ENCODE measurements at places on chromosomes 1 and 21. TPM values are rescaled to one million over a fixed set of nuclear protein-coding genes. Genes with fewer than 3 reads are reported as not detected.

Gene ACP6
- 45.7 TPM for total RNA-seq

Gene TBX15
- total RNA-seq: not detected

Gene CD2
- not detected for total RNA-seq

Gene TACSTD2
- not detected for total RNA-seq

Gene HSD3B1
- total RNA-seq: 0.27 TPM

Gene POU3F1
- total RNA-seq: 0.30 TPM

Gene NUP210L
- total RNA-seq: 0.18 TPM

DNA sequence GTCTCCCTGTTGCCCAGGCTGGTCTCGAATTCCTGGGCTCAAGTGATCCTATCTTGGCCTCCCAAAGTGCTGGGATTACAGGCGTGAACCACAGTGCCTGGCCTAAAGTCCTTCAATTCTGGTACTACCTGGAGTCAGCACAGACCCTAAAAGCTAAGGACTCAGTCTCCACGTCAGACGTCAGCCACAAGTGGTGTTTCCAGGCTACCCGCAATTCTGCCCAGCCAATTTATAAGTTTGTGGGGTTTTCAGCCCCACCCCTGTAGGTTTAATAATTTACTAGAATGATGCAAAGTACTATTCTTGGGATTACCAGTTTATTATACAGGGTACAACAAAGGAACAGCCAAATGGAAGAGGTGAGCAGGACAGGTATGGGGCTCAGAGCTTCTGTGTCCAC lies 10.6 kb upstream of the DIP2A start:
- H3K4me1 ChIP-seq: peaks cover 4% of the 10 kb centered on the region
- no peak overlapping the region for H3K27ac ChIP-seq
- H3K27me3 ChIP-seq: no peaks in the 10 kb centered on the region
- DNase-seq: no peak
- H3K4me3 ChIP-seq: no peak overlapping the region

- H3K4me1 ChIP-seq: no peaks in the 10 kb centered on the region
- H3K27me3 ChIP-seq: no peaks in the 10 kb centered on the region
- no peak overlapping the region for H3K27ac ChIP-seq
- H3K36me3 ChIP-seq: no peaks in the 10 kb centered on the region
Measured at GRCh38 chr1:176837708-176838107, 326.8 kb downstream of the ASTN1 start.

DNA sequence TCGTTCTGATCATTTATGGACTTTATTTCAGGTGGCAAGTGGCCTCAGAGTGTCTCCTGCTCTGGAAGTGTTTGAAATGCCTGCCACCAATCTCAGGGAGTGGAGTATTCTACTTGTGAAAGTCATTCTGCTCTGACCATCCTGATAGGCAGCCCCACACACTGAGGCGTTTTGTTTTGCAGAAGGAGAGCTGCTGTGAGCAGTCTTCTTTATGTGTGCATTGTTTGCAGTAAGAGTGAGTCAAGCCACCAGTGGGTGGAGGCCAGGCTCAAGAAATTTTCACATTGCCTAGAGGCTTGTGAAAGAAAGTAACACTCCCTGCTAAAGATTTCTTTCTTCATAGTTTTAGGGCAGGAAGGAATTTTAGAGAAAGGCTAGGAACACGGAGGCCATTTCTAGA lies 204.4 kb downstream of the SLC35F3 start:
- no peak overlapping the region for H3K4me3 ChIP-seq
- no peaks in the 10 kb centered on the region for H3K27me3 ChIP-seq
- H3K36me3 ChIP-seq: no peaks in the 10 kb centered on the region
- DNase-seq: peak; percentile 4
- peaks cover 4% of the 10 kb centered on the region for H3K4me1 ChIP-seq

GRCh38 chr1:49197081-49197480 lies 420.4 kb upstream of the BEND5 start:
- no peak overlapping the region for H3K4me3 ChIP-seq
- no peak overlapping the region for H3K27ac ChIP-seq
- no peaks in the 10 kb centered on the region for H3K36me3 ChIP-seq
- no peaks in the 10 kb centered on the region for H3K27me3 ChIP-seq

DNA sequence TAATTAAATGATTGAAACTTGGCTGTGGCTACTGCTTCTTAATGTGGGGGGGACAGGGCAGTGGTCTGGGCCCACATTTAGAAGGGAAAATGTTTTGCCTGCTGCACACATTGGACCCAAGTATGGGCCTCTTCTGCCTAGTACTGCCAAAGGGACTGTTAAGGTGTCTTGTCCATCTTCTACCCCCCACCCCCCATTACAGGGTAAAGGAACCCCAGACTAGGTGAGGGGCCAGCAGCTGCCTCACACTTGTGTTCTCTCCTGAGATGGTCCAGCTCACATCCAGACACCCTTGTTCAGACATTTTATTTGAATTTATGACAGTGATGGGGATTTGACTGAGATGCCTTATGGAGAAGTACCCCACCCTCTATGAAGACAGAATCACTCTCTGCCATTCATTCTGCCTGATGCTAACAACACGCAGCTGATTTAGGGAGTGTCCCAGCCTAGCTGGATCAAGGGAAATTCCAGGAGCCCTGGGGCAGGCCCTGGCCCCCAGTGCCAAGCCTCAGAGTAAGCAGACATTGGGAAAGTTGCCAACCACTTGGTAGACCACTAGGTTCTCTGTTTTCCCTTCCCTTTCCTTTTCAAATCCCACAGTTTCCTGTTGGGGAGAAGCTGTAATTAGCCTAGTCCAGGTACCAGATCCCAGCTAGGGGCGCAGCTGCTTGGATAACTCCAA lies 42.1 kb downstream of the YARS1 start:
- no peak overlapping the region for H3K4me3 ChIP-seq
- H3K36me3 ChIP-seq: peaks cover 44% of the 10 kb centered on the region
- DNase-seq: peak; percentile 51
- H3K27ac ChIP-seq: no peak overlapping the region
- peaks cover 14% of the 10 kb centered on the region for H3K4me1 ChIP-seq
- H3K27me3 ChIP-seq: no peaks in the 10 kb centered on the region

- peaks cover 91% of the 10 kb centered on the region for H3K27me3 ChIP-seq
- DNase-seq: no peak
- H3K4me1 ChIP-seq: no peaks in the 10 kb centered on the region
- H3K27ac ChIP-seq: no peak overlapping the region
Measured at GRCh38 chr1:20405051-20405754, 80.8 kb downstream of the CAMK2N1 start.

DNA sequence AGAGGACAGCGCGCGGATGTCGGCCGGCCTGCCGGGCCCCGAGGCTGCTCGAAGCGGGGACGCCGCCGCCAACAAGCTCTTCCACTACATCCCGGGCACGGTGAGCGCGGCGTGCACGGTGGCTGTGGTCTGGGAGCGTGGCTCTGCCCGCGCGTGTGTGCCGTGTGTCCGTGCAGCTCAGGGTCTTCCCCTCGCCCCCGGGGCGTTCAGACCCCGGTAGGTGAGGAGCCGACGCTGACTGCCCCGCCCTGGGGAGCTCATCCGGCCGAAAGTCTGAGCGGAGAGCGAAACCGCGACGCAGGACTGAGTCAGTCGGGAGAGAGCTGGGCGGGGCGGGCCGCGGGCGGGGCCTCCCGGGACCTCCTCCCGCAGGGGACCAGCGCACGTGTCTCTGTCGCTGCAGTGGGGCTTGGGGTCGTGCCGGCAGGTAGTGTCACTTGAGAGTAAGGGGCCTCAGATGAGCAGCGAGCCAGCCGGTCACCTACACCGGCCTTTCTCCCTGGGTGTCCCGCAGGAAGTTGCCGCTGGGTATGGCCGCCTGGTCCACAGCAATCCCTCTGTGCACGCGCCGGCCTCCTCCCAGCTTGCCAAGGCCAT lies 520 bp downstream of the PLEKHN1 start:
- no peaks in the 10 kb centered on the region for H3K4me1 ChIP-seq
- H3K36me3 ChIP-seq: no peaks in the 10 kb centered on the region
- peak; percentile 55 for DNase-seq
- H3K27me3 ChIP-seq: peaks cover 66% of the 10 kb centered on the region

DNA sequence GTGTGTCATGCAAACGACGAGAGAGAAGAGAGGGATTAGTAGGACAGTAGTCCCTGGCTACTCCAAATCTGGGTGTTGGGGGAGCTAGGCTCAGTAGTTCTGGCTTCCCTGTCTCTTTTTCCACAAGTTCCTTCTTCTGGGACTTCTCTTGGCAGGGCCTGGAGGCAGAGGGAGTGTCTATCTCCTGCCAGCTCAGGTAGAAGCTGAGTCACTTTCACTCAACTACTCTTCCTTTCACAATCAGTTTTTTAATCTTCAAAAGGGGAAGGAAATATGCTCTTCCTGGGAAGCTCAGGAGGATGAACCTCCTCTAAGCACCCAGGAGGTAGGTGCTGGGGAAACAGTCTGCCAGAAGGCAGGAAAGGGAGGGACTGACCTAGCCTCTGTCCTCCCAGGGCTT lies 35.2 kb upstream of the MAGOH start:
- no peaks in the 10 kb centered on the region for H3K36me3 ChIP-seq
- no peak for DNase-seq
- H3K4me3 ChIP-seq: no peak overlapping the region
- H3K4me1 ChIP-seq: no peaks in the 10 kb centered on the region

DNA sequence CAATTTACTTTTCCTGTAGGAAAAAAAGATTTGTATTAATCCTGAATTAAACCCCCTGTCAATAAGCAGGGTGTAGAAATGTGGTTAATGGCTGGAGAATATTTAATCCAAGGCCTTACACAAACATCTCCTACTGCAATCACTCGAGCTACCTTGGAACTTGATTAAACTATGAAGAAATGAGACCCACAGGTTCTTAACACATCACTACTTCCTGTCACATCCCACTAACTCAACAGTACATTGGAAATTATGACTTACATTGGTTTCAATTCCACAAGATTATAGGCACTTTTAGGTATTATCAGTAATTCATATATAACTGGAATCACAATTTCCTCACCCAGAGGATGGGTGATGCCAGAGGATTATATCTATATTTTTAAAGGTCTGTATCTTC lies 480.3 kb downstream of the MRPL39 start:
- no peaks in the 10 kb centered on the region for H3K27me3 ChIP-seq
- no peak overlapping the region for H3K4me3 ChIP-seq
- no peak overlapping the region for H3K27ac ChIP-seq
- DNase-seq: no peak
- no peaks in the 10 kb centered on the region for H3K36me3 ChIP-seq
- H3K4me1 ChIP-seq: no peaks in the 10 kb centered on the region

- H3K36me3 ChIP-seq: no peaks in the 10 kb centered on the region
- peaks cover 10% of the 10 kb centered on the region for H3K4me1 ChIP-seq
- H3K27me3 ChIP-seq: no peaks in the 10 kb centered on the region
- H3K4me3 ChIP-seq: no peak overlapping the region
Measured at GRCh38 chr1:25199819-25200620, 32.3 kb downstream of the SYF2 start.

DNA sequence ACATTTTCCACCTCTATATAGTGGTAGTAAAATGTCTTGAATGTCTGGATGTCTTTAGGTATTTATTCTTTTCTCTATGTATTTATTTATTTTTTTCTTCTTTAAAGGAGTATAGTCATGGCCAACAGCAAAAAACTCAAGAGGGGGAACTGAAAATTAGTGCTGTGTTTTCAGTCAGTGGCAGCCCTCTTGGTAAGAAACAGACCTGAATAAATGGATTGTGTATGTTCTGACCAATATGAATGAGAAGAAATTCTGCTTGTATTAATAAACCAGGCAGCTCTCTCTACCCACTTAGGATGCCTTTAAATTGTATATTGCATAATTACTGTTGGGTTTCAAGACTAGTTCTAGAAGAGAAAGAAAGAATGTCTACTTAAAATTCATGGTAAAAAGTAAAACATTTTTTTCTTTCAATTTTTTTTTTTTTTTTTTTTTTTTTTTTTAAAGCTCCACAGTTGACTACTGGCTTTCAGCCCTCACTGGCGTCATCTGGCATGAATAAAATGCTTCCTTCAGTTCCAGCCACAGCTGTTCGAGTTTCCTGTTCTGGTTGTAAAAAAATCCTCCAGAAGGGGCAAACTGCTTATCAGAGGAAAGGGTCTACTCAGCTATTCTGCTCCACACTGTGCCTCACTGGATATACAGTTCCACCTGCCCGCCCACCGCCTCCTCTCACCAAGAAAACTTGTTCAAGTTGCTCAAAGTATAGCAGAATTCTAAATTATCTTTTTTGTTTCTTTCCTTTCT lies 101.6 kb downstream of the ZMYM4 start:
- no peak for DNase-seq
- H3K27ac ChIP-seq: no peak overlapping the region
- no peak overlapping the region for H3K4me3 ChIP-seq
- no peaks in the 10 kb centered on the region for H3K4me1 ChIP-seq
- H3K27me3 ChIP-seq: no peaks in the 10 kb centered on the region

- DNase-seq: peak; percentile 52
- no peaks in the 10 kb centered on the region for H3K27me3 ChIP-seq
Measured at GRCh38 chr1:110477041-110477440, 26.1 kb downstream of the PROK1 start.

- H3K27me3 ChIP-seq: no peaks in the 10 kb centered on the region
- peaks cover 13% of the 10 kb centered on the region for H3K4me1 ChIP-seq
- no peak for DNase-seq
Measured at GRCh38 chr1:220786057-220786336, 716 bp upstream of the MTARC1 start.

GRCh38 chr1:185478877-185479276 lies 161.8 kb upstream of the IVNS1ABP start:
- no peaks in the 10 kb centered on the region for H3K36me3 ChIP-seq
- H3K4me3 ChIP-seq: no peak overlapping the region
- no peaks in the 10 kb centered on the region for H3K4me1 ChIP-seq
- H3K27me3 ChIP-seq: no peaks in the 10 kb centered on the region
- DNase-seq: no peak

- H3K4me1 ChIP-seq: peaks cover 7% of the 10 kb centered on the region
- no peaks in the 10 kb centered on the region for H3K27me3 ChIP-seq
- peak; percentile 35 for DNase-seq
Measured at GRCh38 chr1:205991237-205991636, 12.0 kb downstream of the RAB7B start.

DNA sequence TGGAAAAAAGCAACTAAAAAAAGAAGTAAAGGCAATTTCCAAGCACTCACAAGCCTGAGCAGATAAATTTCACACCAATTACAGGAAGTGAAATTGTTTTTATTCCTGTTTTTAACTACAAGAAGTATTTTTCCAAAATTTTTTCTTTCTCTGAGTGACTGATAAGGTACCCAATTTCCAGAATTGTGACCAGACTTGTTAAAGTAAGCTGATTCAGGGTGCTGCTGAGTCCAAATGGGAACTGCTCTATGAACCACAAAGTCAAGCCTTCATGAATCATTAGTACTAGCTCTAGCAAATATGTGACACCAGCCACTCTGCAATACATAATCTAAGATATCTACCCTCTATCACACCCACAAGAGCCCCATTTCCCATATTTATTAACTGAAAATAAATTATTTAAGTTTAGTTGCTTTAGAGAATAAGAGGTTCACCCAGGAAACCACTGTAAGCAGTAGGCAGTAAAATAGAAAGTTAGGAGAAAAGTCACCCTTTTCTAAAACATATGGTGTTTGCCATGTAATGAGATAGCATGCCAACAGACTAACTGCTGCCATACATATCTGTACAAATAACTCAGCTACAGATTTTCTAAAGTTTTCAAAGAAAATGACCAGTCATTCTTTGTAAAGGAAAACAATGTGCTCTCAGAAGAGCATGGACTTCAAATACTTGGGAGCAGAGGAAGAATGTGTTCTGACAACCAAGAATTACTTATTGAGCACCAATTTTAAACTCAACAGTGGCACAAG lies 43.1 kb upstream of the TNFSF18 start:
- no peaks in the 10 kb centered on the region for H3K4me1 ChIP-seq
- no peaks in the 10 kb centered on the region for H3K27me3 ChIP-seq
- DNase-seq: no peak
- no peak overlapping the region for H3K4me3 ChIP-seq

GRCh38 chr1:114547076-114547475 lies 34.3 kb downstream of the BCAS2 start:
- no peak overlapping the region for H3K4me3 ChIP-seq
- H3K36me3 ChIP-seq: no peaks in the 10 kb centered on the region
- H3K4me1 ChIP-seq: no peaks in the 10 kb centered on the region
- H3K27ac ChIP-seq: no peak overlapping the region

- H3K27ac ChIP-seq: peak overlapping the region; percentile 91
- no peak for DNase-seq
- H3K4me3 ChIP-seq: no peak overlapping the region
Measured at GRCh38 chr1:206101351-206102045, 15.7 kb downstream of the AVPR1B start.
